Activated naive CD4-positive, alpha-beta T cell treated with anti-CD3 and anti-CD28 coated beads, Interleukin-2, amount 10 ng/mL, durations not matched to agents 5 hours and 36 hours (primary cell): ENCODE measurements at places on chromosomes 2 and 18. TPM values are rescaled to one million over a fixed set of nuclear protein-coding genes. Genes with fewer than 3 reads are reported as not detected.

The BUB1 gene
- 82.2 TPM for total RNA-seq

The UCN gene
- total RNA-seq = 3.6 TPM

The CTDSP1 gene
- 223 TPM for total RNA-seq

The ALLC gene
- not detected for total RNA-seq

The ERCC3 gene
- total RNA-seq = 49.3 TPM

The CCBE1 gene
- not detected for total RNA-seq

The DYNAP gene
- not detected for total RNA-seq

The UGT1A4 gene
- not detected for total RNA-seq

The ANKRD36 gene
- 53.7 TPM for total RNA-seq
